T-helper 1 cell (primary cell): ENCODE measurements at places on chromosomes 11 and 22.

DNA sequence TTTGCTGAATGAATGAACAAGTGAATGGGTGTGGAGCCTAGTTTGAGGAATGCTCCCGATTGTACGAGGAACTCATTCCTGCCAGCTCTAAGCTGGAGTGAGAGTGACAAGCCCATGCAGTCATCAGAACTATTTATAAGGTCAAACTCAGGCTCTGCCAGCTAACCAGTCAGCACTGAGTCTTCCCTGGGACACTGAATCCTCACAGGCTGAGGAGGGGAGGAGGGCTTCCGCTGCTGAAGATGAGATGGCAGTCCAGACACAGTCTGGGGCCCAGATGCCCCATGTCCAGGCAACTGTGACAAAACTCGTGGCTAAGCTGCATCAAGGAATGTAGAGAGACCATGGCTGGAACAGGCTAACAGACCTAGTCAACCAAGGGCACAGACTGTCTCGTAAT, 4.0 kb downstream of the LRP4 start:
- DNase-seq, result no peak

- DNase-seq, result no peak
These were observed 37.0 kb upstream of the MICAL2 start for GRCh38 chr11:12073436-12073835.

- DNase-seq, result peak; percentile 39
These were observed 561 bp downstream of the PGM2L1 start for GRCh38 chr11:74397501-74398243.

DNA sequence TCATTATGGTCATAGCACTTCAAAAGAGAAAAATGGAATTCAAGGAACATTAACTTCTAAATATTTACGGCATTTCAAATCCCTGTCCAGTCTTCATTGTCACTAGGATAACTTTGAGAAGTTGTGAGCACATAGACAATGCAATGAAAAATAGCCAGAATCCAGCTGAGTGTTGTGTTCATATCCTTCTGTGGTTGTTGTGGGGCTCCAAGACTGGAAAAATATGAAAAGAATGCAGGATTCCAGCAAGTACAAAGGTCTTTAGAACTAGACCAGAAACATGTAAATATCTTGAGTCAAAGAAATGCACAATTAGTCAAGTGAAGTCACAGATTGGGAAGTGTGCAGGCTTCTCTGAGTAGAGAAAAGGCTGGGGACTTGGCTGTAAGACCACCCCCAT, 68.7 kb downstream of the WT1 start:
- DNase-seq, result no peak

DNA sequence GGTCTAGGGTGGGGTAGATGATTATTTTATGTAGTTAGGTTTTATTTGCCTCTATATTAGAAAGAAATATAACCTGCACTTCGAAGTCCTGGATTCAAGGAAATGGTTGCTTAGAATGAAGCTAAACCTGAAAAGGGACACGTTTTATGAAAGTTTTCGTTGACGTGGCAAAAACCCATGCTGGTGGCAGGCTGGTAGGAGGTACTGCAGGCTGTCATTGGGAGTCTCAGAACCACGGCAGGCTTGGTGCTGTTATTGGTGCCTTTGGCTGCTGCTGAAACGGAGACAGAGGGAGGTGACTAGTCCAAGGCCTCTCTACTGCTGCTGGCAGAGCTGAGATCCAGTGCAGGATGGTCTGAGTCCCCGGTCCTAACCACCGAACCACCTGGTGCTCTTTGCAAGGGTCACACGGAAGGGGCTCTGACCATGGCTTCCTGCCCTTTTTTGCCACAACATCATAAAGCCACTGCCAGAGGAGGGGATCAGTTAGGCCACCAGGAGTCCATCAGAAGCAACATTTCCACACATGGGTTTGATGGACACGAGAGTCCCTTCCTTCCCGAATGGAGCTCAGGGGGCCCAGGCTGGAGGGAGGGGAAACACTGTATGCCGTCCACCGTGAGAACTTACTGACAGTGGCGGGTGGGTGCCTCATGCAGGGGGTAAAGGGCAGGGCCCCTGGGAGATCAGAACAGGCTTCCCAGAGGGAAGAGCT, 13.4 kb downstream of the CSF2RB start:
- DNase-seq, result no peak

DNA sequence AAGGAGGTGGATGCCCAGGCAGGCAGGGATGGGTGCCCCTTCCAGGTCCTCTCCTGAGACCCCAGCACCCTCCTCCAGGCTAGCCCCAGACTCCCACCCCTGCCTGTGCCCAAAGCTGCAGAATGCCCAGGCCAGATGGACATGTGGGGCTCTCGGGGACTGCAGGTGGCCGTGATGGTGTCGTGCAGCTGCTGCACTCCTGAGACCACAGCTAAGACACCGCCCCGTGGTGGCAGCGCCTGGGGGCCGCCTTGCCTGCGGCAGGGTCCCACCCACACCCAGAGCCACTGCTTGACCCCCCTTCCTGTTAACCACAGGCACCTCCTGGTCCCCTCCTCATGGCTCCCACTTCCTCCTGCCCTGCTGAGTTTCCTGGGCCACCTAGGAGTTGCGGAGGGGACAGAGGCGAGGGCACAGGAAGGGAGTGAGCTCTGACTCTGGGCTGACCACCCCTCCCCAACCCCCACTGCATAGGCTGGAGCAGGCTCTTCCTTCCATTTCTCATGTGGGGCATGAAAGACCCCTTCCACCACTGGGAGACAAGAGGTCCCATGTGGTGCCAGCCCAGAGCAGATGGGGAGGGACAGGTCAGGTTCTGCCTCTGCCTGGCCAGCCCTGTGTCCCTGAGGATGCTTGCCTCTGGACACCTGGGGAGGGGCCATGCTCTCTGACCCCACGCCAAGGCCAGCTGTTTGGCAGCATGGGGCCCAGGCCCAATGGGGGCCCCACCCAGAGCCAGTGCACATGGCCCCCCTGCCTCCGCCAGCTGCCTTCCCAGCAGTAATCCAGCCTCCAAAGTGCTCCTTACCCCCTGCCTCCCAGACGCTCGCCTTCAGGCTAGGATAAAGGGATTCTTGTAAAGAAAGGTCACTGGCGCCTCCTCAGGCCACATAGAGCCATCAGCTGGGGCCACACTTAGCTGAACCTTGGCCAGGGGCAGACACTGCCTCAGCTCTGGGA, 29.3 kb downstream of the OSBPL5 start:
- no peak for DNase-seq

- DNase-seq, result no peak
These were observed 17.1 kb upstream of the APOL4 start for GRCh38 chr22:36218648-36219193.

GRCh38 chr22:32448980-32449379, 15.3 kb downstream of the BPIFC start:
- DNase-seq, result no peak

GRCh38 chr11:14443638-14444037, 56.0 kb downstream of the COPB1 start:
- no peak for DNase-seq
